Stimulated activated CD4-positive, alpha-beta T cell treated with anti-CD3 and anti-CD28 coated beads, TNF-alpha, amount 100 ng/mL, for 48 hours (primary cell): ENCODE measurements at places on chromosomes 12 and 14.
A peak's percentile ranks its signal among the peaks of the same experiment; 100 is the strongest.

- DNase-seq: no peak
Observed at GRCh38 chr12:29741342-29742241, 42.1 kb downstream of the TMTC1 start.

DNA sequence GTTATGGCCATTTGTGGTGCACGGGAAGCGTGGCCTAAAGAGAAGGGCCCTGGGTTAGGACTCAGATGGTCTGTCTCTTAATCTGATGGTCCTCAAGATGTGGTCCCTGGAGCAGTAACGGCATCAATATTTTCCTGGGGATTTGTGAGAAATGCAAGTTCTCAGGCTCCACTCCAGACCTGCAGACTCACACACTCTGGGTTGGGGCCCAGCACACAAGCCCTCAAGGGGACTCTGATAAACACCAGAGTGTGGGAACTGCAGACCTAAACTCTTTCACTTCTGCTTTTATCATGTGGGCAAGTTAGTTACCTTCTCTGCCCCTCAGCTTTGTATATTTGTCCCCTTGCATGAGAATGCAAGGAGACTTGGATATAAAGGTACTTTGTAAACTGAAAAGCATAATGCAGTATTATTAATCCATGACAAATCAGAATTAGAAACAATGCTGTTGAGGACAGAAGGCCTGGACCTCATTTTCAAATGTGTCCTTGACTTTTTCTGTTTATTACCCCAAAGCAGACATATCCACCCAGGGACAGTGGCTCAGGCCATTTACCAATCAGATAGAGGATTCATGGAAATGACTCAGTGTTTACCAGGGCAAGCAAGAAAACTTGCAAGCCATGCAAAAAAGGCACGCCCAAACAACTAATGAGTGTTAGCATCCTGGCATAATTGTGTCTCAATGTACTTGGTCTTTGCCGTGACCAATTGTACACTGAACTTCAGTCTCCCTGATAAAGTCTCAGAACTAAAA is 157.0 kb downstream of the ASCL1 start:
- DNase-seq: no peak

- DNase-seq: no peak
Observed at GRCh38 chr14:77243853-77244252, 27.2 kb downstream of the NGB start.

GRCh38 chr12:132327336-132328171 is 1.8 kb downstream of the GALNT9 start:
- peak; percentile 65 for DNase-seq

DNA sequence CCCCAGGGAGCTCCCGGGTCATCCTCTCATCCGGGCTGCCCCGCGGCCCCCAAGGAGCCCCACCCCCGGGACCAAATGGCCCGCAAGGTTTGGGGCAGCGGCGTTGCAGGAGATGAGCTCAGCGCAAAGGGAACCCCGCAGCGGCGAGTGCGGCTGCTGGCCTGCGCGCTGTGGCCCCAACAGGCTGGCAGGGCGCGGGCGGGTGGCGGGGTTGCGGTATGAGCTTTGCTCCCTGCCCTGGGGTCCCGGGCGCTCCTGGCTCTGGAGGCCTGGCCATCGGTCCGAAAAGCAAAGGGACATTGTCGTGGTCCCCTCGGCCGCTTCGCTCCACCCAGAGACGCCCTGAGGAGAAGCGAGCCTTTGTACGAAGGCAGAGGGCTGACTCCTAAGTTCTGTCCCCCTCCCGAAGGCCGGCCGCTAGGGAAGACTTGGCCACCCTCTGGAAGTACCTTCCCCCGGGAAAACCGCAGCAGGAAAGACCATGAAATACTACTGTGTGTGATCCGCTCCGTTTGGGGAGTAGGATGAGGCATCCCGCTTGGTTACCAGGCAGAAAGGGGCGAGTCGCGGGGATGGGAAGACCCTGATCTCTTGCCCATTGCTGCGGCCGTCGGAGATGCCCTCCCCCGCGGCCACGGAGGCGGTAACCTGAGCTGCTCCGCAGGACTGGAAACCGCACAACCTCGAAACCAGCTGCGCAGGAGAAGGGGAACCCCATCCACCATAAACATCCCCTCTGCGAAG is 620 bp upstream of the NID2 start:
- no peak for DNase-seq

- no peak for DNase-seq
Observed at GRCh38 chr12:57846285-57846576, 298 bp downstream of the CTDSP2 start.

DNA sequence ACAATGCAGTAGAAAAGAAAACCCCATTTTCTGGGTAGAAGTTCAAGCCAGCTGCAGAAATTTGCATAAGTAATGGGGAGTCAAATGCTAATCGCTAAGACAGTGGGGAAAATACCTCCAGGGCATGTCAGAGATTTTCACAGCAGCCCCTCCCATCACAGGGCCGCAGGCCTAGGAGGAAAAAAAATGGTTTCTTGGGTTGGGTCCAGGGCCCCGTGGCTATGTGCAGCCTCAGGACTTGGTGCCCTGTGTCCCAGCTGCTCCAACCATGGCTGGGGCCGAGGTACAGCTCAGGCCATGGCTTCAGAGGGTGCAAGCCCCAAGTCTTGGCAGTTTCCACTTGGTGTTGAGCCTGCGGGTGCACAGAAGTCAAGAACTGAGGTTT is 14.6 kb downstream of the OR10P1 start:
- no peak for DNase-seq

DNA sequence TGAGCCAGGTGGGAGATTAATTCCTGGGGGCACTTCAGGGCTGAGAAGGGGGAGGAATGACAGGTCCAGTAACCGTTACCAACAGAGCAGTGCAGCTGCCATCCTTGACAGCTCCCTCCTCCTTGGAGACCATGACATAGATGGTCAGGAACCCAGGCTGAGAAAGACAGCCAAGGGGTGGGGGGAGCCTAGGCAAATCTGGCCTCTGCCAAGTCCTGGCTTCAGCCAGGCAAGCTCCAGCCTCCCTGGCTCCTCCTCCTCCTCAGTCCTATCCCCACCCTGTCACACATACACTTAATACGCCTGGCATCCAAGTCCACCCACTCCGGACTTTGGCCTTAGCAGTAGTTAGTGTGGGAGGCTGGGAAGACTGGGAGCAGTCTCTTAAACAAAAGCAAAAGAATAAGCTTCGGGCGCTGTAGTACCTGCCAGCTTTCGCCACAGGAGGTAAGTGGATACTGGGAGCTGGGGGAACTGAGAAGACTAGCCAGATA is at the start of gene RDH5:
RDH5 (plus strand) TSS at position 323 of the 494 bp plus-strand sequence. CDS start 792 bp downstream, outside the sequence.
- DNase-seq: no peak

GRCh38 chr14:100383727-100384158 is 60.6 kb downstream of the SLC25A47 start:
- DNase-seq: peak; percentile 35

DNA sequence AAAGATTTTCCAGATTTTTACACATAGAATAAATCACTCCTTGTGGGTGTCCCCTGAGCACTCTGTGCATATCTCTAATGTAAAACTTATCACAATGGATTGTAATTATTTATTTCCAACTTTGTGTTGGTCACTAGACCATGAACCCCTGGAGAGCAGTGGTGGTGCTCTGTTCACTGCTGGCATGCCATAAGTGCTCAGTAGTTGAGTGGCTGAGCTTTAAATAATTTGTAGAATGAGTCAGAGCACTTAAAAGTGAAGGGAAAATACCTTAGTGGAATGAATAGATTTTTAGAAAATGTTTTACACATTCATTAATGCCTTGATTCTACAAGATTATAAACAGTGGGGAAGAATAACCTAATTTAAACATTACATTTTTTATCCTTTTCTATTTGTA is 6.3 kb downstream of the MGAT4C start:
- no peak for DNase-seq

DNA sequence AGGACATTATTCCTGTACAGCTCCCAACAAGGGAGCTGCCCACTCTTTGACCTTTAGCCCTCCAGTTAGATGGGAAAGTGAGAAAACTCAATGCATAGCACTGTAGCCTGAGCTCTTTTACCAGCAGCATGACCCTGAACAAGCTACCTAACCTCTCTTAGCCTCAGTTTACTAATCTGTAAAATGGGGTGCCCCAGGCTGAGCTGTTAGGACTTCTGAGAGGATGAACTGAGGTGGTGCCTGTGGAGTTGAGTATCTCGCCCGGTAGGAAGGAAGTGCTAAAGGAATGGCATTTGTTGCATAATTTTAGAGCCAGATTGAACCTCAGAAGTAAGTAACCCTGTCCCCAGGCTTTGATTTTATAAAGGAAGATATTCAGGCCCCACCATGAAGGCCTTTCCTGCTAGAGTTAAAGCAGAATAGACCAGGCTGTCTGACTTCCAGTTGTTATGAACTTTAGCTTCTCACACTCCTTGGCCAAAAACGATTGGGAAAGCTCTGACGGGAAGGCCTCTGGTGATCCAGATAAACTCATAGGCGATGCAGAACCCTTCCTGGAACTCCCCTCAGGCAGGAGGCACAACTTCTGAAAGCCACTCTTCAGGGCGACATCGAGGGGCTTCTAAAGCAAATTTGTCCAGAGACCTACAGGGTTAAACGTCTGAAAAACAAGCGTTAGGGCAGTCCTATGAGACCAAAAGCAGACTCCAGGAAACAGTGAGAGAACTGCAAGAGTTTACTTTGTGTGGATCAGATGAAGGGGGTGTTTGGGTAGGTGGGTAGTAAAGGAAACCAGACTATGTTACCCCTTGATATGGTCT is 2.5 kb upstream of the SERPINA10 start:
- no peak for DNase-seq

- DNase-seq: no peak
Observed at GRCh38 chr12:39372929-39373328, 70.0 kb downstream of the KIF21A start.

- DNase-seq: no peak
Observed at GRCh38 chr12:110371408-110372055, 32.0 kb downstream of the ANAPC7 start.

DNA sequence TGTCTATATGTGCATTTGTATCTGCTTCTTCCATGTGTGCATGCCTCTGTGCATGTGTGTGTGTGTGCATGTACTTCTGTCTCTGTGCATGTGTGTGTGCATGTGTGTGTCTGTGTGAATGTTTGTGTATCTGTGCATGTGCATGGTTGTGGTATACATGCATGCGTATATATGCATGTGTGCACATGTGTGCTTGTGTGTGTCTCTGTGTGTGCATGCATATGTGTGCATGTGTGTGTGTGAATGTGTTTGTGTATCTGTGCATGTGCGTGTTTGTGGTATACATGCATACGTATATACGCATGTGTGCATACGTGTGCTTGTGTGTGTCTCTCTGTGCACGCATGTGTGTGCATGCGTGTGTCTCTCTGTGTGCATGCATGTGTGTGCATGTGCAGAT is 363.2 kb upstream of the SFSWAP start:
- DNase-seq: no peak

- DNase-seq: no peak
Observed at GRCh38 chr14:60175255-60175902, 10.2 kb upstream of the DHRS7 start.

GRCh38 chr12:76117067-76117691 is 32.7 kb upstream of the NAP1L1 start:
- no peak for DNase-seq

- no peak for DNase-seq
Observed at GRCh38 chr12:24386836-24387235, 437.4 kb upstream of the SOX5 start.

DNA sequence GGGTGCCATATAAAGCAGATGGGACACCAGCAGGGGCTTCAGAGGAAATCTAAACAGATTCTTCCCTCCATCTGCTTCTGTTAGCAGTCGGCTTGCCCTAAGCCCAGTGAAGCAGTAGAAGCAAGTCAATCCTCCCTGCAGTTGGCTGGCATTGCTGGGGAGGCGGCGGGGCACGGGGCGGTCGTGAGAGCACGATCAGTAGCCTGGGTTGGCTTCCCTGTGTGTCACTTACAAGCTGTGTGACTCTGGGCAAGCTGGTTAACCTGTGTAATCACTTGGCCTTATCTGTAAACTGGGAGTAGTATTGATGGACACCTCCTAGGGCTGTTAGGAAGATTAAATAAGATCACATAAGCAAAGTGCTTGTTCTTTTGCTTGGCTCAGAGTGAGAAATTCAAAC is 19.4 kb downstream of the MYRFL start:
- no peak for DNase-seq

DNA sequence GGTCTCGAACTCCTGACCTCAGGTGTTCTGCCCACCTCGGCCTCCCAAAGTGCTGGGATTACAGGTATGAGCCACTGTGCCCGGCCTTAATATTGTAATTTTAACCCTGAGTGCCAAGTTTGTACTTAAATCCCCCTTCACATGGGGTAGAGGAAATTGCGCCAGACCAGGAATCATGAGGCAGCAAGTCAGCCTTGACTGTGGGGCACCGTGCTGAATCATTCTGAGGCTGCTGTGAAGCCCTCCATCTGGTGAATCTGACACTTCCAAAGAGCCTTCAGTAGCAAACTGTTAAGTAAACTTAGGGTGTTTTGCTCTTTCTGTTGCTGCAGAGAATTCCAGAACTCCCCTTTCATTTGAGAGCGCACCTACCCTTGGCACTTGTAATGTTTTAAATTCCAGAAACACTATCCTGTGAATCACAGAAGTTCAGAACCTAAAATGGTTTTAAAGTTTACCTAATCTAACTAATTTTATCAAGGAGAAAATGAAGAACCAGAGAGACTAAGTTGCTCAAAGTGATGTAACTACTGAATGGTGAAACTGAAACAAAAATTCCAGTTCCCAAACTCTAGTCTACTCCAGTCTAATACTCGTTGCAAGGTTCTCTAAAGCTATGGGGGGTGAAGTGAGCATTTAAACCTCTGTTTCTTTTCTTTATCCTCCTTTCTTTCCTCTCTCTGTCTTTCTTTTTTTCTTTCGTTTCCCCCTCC is 7.5 kb downstream of the HEBP1 start:
- DNase-seq: no peak

GRCh38 chr12:118103201-118103600 is 610 bp downstream of the VSIG10 start:
- no peak for DNase-seq

- no peak for DNase-seq
Observed at GRCh38 chr12:727321-727720, 25.1 kb upstream of the WNK1 start.

GRCh38 chr12:66321435-66321834 is 19.1 kb downstream of the HELB start:
- DNase-seq: no peak

DNA sequence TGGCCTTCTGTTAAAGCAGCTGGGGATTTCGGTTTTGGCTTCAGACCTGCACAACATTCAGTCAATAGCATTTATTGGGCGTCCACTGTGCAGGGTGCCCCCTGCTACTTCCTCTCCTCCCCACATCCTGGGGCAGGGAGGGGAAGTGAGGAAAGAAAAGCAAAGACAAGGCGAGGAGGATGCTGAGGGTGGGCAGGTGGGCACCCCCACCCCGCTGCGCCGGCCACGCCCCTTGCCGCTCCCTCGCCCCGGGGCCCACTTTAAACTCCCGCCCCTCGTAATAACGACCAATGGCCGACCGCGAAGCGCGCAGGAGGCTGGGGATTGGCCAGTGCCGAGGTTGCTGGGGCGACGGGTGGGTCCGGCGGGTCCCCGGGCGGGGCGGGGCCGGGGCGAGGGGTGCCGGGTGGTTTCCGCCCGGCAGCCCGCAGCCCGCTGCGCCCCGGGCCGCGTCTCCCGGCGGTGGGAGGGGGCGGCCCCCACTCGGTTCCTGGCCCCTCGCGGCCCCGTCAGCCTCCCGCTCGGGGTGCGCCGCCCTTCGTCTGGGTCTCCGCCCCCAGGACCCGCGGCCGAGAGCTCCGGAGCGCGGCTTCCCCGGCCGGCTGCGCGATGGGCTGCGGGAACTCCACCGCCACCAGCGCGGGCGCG is at the start of gene C12orf75:
C12orf75 (plus strand) TSS at position 409 of the 648 bp plus-strand sequence; CDS start at position 610, 201 bp downstream.
- DNase-seq: peak; percentile 83
